ENCODE measurements at places on chromosomes 2 and 18.

GRCh38 chr2:157911246-157911645, 35.1 kb upstream of the ACVR1 start:
- no peak for DNase-seq

DNA sequence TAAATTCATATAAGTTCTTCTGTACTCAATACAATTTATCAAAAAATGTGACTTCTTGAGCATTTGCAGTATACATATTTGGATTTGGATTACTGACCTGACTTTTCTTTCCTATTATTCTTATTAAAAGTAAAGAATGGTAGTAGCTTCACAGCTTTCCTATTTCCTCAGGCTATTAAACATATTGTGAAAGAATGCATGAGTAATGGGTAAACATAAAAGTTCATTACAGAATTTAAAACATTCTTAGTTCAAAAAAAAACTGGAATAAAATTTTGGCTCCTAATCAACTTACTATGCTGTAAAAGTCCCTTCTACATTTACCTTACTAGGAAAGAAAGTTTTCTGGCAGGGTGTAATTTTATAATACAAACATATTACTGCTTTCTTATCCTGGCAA, 27.3 kb upstream of the C2orf66 start:
- no peak for DNase-seq

- no peak for DNase-seq
These were observed 96.9 kb downstream of the HDAC4 start for GRCh38 chr2:239303711-239304532.

DNA sequence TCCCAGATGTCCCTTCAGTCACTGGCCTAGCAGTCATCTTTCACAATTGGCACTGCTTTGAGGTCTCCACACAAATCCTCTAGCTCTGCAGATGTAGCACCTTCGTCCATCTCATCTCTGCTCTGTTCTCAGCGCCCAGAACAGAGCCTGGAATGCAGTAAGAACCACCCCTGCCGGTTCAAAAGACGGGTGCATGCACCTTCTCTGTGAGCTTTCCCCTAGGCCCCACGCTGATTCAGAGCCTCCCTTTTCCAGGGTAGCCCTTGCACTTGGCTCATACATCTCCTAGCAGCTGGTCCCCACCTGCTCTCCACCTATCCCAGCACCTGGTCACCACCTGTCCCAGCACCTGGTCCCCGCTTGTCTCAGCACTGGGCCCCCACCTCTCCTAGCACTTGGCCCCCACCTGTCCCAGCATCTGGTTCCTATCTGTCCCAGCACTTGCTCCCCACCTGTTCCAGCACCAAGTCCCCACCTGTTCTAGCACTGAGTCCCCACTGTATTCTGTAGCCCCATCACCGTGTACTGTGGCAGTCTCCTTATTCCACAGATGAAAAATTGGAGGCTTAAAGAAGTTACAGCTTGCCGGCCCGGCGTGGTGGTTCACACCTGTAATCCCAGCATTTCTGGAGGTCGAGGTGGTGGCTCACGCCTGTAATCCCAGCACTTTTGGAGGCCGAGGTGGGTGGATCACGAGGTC, 4.7 kb upstream of the KCNF1 start:
- DNase-seq: no peak

DNA sequence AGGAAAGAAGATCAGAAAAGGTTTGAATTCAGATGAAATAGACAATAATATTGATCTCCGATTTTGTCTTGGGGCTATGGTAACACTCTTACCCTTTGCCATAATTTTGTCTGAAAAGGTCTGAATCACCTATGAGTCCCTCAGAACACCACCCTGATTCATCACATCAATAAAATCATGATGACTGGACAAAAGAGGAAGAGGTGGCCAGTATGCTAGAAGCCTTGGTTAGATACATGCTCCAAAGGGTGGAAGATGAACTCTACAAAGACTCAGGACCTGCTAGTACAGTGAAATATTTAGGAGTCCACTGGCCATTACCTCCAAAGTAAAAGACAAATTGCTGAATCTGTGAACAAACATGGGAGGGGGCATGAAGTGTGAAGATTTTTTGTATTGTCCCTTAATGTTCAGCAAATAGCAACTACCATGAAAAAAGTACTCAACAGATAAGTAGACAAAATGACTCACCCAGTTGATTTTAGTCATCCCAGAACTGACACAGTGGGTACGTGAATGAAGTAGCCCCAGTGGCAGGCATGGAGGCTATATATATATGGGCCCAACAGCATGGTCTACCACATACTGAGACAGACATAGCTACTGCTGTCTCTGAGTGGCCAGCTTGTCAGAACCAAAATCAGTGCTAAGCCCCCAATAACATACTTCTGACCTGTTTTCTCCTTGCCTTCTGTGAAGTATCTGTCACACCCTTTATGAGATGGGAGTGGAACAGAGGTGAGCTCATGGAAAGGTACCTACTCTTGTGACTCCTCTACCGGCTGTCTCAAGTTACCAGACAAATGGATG, 36.5 kb upstream of the GLS start:
- peak; percentile 74 for DNase-seq

GRCh38 chr18:60372132-60372531, 443 bp downstream of the MC4R start:
- DNase-seq: no peak

- no peak for DNase-seq
These were observed 99.6 kb downstream of the METTL8 start for GRCh38 chr2:171334171-171334570.

- DNase-seq: no peak
These were observed 74.5 kb downstream of the ALPK2 start for GRCh38 chr18:58554404-58554803.

DNA sequence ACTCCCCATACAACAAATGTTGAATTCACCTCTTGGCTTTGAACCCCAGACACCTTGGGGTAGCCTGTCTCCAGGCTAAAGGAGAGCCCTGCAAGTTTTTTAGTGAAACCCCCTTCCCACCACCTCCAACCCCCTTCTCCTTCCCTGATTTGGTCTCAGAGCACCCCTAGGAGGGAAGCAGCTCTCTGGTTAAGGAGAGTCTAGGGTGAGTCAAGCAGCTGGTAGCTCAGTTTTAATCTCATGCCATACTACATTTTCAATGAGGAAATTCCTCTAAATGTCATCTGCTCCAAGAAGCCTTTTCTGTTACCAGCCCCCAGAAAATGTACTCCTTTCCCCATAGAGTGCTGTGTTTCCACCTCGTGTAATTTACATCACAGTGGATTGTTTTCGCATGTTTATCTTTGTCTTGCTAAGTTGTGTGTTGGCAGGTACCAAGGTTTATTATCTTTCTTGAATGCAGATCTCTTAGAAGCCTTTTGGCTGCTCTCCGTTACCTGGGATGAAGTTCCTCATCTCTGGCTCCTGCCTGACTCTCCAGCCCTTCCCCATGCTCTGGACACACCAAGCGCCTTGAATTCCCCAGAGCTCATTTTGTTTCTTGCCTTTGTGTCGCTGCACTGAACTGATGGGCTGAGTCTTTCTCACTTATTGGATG, 82.2 kb downstream of the ASAP2 start:
- peak; percentile 46 for DNase-seq

- DNase-seq: no peak
These were observed 22.0 kb downstream of the DRC1 start for GRCh38 chr2:26423750-26424149.

GRCh38 chr2:53753041-53753440, 14.6 kb upstream of the CHAC2 start:
- DNase-seq: no peak

DNA sequence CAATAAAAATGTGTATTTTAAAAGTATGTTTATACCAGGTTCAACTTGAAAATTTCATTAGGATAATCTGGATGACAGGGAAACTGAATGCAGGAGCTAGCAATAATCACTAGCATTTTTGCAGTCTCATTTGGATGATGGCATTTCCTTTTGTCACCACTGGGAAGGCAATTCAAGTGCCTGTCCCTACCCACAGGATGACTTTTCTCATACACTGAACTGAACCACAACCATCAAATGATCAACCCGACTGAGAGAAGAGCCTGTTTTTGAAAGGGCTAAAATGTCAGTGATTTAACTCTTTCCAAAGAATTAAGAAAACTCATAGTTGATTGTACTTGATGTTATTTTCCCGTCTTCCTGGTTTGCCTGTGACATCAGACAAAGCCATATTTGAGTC, 115.0 kb downstream of the FAM124B start:
- DNase-seq: no peak

DNA sequence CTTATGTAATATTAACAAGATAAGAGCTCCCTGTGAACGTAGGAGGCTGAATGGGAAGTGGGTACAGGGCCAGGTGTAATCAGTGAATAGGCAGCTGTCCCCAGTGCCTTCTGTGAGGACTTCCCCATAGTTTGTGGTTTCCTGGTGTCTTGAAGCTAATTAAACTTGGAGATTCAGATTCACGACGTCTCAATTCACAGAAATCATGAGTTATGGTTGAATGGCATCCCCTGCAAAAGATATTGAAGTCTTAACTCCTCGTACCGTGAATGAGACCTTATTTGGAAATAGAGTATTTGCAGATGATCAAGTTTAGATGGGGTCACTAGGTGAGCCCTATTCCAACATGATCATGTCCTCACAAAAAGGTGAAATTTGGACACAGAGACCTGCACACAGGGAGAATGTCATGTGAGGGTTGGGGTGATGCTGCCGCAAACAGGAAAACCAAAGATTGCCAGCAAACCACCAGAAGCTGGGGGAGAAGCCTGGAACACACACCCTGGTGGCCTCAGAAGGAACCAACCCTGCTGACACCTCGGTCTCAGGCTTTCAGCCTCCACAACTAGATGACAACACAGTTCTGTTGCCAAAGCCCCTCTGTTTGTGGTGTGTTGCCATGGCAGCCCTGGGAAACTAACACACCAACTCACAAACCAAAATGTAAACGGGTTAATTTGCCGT, 13.2 kb downstream of the ARL4C start:
- DNase-seq: no peak

DNA sequence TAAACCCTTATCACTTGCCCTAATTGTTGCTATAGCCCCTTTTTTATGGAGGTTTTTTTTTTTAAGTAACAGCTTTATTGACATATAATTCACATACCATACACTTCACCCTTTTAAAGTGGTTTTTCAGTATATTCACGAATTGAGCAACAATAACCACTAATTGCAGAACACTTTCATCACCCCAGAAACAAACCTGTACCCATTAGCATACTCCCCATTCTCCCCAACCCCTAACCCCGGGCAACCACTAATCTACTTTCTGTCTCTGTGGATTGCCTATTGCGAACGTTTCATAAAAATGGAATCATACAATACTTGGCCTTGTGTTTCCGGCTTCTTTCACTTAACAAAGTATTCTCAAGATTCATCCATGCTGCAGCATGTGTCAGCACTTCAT, 213.6 kb downstream of the ATAD2B start:
- no peak for DNase-seq

- no peak for DNase-seq
These were observed at the start of gene FSHR for GRCh38 chr2:49154140-49154539. Gene FSHR, minus strand, starts transcription at chr2:49154515. Its CDS starts 98 bp downstream, at chr2:49154417.

- no peak for DNase-seq
These were observed 43.4 kb downstream of the COMMD1 start for GRCh38 chr2:61948661-61949457.

GRCh38 chr2:24708537-24709152, 84.5 kb downstream of the PTRHD1 start:
- DNase-seq: no peak

GRCh38 chr2:95539290-95539689, 52.5 kb upstream of the TRIM43 start:
- DNase-seq: no peak

DNA sequence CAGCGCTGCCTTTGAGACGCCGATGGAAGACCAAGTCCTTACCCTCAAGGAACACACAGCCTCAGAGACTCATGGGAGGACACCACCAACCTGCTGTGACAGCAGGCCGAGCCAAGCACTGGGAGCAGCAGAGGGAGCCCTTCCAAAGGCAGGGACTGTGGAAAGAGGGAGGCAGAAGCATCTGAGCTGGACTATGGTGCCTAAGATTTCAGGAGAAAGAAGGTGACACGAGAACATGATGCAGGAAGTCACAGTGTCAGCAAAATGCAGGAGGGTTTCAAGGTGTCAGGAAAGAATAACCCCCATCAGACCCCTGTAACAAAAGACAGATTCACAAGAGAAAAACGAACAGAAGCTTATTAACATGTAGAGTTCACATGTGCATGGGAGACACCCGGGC, 24.2 kb upstream of the COX7A2L start:
- DNase-seq: peak; percentile 32

DNA sequence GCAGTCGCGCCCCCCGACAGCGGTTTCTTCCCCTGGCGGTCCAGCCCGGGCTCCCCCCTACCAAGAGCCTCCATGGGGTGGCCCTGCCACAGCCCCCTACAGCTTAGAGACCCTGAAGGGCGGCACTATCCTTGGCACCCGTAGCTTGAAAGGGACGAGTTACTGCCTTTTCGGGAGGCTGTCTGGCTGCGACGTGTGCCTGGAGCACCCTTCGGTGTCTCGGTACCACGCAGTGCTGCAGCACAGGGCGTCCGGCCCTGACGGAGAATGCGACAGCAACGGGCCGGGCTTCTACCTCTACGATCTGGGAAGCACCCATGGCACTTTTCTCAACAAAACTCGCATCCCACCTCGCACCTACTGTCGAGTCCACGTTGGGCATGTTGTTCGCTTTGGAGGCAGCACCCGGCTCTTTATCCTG, 475 bp downstream of the SLC4A1AP start:
- peak; percentile 15 for DNase-seq

GRCh38 chr2:235564884-235565530, 71.2 kb downstream of the AGAP1 start:
- no peak for DNase-seq

GRCh38 chr18:74278058-74278457, 13.7 kb downstream of the CYB5A start:
- no peak for DNase-seq

GRCh38 chr2:233845301-233846060, 8.9 kb downstream of the HJURP start:
- no peak for DNase-seq

- DNase-seq: no peak
These were observed 172.7 kb downstream of the TWIST2 start for GRCh38 chr2:239020541-239021041.

GRCh38 chr2:198452327-198452726, 647.9 kb downstream of the PLCL1 start:
- DNase-seq: no peak

- DNase-seq: no peak
These were observed 221.0 kb downstream of the LTBP1 start for GRCh38 chr2:33167622-33168245.

DNA sequence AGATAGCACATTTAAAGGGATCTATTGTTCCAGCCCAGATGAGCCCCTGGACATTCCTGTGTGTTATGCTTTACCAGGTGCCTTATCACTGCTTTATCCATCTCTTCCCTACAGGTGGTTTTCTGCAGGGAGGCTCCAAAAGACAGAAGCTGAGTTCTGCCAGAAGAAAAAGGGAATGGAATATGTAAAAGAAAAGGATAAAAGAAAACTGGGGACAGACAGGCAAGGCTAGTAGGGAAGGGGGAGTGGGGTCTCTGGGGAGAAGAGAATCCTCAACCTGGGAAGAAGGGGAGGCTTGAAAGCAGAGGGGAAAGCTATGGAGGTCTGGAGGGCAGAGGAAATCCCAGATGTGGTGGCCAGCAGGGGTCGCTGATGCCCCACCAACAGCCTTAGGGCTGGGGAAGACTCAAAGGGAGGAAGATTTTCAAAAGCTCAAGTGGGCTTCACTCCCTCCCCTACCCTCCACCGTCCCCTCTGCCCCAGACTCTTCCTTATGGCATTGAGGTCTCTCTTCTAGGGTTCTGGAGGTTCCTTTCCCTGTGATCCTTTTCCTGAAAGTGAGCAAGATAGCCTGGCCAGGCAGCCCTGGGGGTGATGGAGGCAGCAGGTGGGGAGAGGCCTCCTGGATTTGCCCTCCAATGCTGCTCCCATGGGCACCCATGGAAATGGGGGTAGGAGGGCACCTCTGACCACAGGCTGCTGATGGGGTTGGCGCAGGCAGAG, 178.1 kb upstream of the PKDCC start:
- peak; percentile 67 for DNase-seq

- no peak for DNase-seq
These were observed 3.8 kb upstream of the ROCK2 start for GRCh38 chr2:11348209-11348749.
